ENCODE measurements at places on chromosomes 11 and 22.

- no peak for DNase-seq
Observed at GRCh38 chr11:16598906-16599305, 139.5 kb upstream of the C11orf58 start.

DNA sequence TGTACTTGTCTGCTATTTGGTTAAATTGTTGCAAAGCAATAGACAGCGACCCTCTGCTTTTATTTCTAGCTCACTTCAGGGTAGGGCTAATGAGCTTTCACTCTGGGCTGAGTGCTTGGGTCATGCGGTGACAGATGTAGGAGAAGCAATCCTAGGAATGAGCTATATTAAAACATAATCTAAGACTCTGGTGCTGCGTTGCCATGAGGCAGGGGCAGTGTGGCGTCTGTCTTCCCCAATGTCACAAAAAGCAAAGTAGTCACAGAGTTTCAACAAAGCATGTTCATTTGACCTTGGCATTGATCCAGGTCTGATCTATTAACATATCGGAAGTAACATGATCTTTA is 55.5 kb upstream of the GRAMD1B start:
- no peak for DNase-seq

GRCh38 chr11:19735157-19735908 is 22.7 kb downstream of the NAV2 start:
- DNase-seq: no peak

GRCh38 chr11:19727246-19727645 is 14.6 kb downstream of the NAV2 start:
- DNase-seq: no peak

DNA sequence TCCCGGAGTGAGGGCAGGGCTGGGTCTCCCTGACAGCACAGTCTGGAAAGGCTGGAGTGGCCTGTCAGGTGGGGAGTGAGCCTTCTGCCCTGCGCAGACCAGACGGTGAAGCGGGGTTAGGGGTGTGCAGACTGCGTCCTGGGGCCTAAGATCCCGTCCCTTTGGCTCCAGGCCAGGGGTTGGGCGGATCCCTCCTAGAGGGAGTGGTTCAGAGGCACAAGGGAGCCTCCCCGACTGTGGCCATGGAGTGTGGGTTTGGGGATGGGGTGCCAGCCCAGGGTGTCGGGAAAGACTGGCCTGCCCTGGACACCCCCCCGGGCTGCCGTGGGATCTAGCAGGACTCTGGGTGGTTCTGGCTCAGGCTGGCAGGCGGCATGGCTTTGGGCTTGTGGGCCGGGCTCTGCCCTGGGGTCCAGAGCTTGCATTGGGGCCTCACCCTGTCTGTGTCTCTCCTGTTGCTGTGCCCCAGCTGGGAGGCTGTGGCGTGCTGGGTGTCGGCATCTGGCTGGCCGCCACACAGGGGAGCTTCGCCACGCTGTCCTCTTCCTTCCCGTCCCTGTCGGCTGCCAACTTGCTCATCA is 19.5 kb downstream of the TSPAN4 start:
- DNase-seq: no peak

GRCh38 chr11:45650166-45651095 is 15.0 kb downstream of the CHST1 start:
- no peak for DNase-seq

- DNase-seq: peak; percentile 30
Observed at GRCh38 chr11:129815596-129816461, at the start of gene TMEM45B. Gene TMEM45B, plus strand, starts transcription at chr11:129815848. Its CDS starts 36,635 bp downstream, at chr11:129852483.

DNA sequence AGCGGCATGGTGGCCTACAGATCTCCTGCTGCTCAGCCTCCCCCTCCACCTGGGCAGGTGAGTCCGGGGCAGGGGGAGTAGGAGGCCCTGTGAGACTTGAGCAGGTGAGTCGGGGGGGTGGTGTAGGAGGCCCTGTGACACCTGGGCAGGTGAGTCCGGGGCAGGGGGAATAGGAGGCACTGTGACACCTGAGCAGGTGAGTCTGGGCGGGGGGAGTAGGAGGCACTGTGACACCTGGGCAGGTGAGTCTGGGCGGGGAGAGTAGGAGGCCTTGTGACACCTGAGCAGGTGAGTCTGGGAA is 299.3 kb downstream of the BRD1 start:
- DNase-seq: no peak

GRCh38 chr22:46240506-46240905 is 9.6 kb downstream of the CDPF1 start:
- no peak for DNase-seq

DNA sequence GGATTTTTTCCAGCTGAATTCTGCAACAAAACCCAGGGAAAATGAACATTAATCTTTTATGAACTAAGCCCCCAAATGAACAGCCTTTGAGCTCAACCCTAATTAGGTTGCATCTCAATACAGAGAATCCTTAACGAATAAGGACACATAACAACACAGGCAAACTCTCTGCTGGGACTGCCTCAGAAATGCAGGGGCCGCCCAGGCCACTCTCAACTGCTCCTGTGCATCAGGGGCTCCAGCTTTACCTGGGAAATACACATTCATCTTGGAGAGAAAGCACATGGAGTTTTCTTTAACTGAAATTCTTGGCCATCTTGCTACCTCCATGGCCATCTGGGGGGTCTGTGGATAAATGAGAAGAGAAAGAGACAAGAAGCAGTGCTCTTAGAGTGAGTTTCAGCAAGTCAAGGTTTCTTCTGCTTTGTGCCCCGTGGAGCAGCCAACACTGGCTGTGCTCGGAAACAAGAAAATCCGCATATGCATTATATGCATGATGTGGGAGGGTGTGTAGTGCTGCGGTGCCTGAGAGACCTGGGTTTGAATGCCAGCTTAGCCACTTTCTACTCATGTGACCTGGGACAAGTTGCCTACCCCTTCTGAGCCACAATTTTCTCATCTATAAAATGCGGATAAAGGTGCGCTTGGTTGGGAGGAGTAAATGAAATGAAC is 81.9 kb upstream of the RCN1 start:
- no peak for DNase-seq

DNA sequence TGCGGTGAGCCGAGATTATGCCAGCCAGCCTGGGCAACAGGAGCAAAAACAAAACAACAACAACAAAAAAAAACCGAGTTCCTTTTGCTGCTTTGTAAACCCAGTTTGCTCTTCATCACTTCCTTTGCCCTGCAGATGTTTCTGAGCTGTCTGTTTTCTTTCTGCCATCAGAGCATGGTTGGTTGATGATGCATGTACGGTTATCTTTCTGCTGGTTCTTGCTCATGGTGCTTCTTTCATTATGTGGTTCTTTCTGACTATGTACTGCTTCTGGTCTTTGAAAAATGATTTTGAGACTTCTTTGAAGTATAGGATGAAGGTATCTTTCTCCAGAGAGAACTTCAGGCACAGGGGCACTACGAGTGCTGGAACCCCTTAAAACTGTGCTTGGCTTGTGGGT is 13.2 kb downstream of the TANGO2 start:
- DNase-seq: no peak

DNA sequence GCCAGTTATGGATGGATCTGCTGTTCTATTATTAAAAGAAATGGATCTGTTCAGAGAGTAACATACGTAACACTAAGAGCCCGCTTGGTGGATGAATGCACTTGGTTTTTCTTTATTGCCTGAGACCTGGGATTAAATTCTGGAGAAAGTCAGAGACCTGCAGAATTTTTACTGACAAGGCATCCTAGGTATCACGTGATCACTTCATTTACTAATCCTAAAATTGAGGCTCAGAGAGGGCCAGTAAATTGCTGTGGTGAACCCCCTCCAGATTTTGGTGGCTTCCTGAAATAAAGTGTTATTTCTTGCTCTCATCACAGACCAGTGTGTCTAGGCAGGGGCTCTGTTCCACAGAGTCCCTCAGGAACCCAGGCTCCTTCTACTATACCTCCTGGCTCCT is 187.9 kb upstream of the LARGE1 start:
- no peak for DNase-seq

- no peak for DNase-seq
Observed at GRCh38 chr11:105612771-105613170, 2.9 kb downstream of the GRIA4 start.

- no peak for DNase-seq
Observed at GRCh38 chr11:93718057-93718563, 23.2 kb downstream of the TAF1D start.

DNA sequence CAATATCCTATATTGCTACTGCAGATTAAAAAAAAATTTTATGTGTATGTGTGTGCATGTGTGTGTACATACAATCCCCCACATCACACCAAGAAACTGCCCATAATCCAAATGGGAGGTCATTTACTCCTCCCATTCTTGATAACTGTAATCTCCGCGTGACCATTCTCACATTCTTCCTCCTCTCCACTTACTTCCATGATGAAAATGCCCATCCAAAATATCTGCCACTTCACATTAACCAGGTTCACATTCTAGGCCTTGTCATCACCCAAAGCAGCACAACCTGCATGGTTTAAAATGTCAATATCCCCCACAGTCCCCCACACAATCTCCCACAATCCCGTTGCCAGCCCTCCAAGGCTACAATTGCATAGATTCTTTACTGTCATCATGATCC is 149.6 kb downstream of the LARGE1 start:
- DNase-seq: no peak

GRCh38 chr11:34215806-34216453 is 110.5 kb downstream of the NAT10 start:
- no peak for DNase-seq

GRCh38 chr22:35921777-35922176 is 106.8 kb downstream of the RBFOX2 start:
- DNase-seq: no peak

DNA sequence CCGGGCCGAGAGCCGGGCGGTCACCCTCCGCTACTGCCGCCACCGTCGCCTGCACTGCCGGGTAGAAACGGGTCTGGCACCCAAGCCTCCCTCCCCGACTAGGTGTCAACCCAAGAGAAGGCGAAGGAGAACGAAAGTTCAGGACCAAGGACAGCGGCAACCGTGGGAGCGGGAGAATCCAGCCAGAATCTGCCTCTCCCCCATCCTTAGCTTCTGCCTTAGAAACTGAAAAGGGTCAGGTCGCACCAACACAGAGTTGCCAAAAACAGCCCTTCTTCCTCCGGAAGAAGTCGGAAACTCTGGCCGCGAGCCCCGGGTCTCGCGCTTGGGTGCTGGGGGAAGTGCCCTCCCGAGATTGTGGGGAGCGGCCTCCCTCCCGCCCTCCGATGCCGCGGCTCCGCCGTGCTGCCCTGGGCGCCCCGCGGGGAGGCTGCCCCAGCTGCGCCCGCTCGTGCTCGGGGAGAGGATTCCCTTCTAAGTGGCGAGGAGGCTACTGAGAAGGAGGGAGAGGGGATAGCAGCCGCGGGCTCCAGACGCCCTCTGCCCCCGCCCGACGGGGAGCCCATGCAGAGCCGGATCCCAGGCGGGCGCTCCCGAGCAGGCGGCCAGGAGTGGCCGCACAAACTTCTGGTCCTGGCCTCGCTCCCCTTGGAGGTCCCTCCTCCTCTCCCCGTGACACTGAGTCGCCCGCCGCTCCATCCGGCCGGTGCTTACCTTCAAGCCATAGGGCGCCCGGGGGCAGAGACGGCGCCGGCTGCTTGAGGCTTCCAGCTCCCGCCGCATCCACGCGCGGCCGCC is 637 bp downstream of the DRD2 start:
- peak; percentile 34 for DNase-seq

DNA sequence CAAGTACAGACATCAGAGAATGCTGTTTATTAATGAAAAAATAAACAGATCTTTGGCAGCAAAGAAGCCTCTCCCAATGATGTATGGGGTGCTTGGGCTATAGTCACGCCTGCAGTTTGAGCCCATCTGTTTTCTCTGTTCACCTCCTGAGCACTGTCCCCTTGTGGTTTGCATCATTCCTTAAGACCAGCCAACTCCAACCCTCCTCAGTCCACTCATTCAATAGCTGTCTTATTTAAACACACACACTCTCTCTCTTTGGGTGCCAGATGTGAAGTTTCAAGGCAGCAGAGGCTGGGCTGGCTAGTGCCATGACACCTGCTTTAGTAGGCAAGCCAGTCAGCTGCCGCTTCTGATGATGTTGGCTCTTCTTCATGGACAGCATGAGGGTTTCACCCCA is 58.1 kb downstream of the POLD3 start:
- no peak for DNase-seq

GRCh38 chr11:107276077-107276476 is 181.5 kb downstream of the CWF19L2 start:
- no peak for DNase-seq

DNA sequence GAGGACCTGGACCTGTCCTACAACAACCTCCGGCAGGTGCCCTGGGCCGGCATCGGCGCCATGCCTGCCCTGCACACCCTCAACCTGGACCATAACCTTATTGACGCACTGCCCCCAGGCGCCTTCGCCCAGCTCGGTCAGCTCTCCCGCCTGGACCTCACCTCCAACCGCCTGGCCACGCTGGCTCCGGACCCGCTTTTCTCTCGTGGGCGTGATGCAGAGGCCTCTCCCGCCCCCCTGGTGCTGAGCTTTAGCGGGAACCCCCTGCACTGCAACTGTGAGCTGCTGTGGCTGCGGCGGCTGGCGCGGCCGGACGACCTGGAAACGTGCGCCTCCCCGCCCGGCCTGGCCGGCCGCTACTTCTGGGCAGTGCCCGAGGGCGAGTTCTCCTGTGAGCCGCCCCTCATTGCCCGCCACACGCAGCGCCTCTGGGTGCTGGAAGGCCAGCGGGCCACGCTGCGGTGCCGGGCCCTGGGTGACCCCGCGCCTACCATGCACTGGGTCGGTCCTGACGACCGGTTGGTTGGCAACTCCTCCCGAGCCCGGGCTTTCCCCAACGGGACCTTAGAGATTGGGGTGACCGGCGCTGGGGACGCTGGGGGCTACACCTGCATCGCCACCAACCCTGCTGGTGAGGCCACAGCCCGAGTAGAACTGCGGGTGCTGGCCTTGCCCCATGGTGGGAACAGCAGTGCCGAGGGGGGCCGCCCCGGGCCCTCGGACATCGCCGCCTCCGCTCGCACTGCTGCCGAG is 1.5 kb downstream of the LRFN4 start:
- DNase-seq: no peak

GRCh38 chr11:33630936-33631748 is 69.5 kb downstream of the C11orf91 start:
- no peak for DNase-seq

DNA sequence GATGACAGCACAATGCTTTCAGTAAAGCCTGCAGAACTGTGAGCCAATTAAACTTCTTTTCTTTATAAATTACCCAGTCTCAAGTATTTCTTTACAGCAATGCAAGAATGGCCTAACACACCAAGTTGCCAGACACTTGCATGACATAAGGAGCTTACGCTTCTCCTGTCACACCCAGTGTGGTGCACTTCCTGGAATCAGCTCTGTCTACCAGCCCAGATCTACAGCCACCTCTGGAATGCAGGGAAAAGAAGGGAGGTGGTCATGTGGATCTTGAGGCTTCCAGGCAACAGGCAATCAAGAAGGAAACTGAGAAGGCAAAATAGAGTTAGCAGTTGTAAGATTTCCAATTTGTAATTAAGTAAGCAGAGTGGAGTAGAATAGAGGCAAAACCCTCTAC is 37.4 kb upstream of the SESN3 start:
- DNase-seq: no peak

GRCh38 chr22:46589141-46589748 is 30.9 kb upstream of the GRAMD4 start:
- DNase-seq: no peak

- DNase-seq: peak; percentile 81
Observed at GRCh38 chr11:61792310-61793082, at the start of the genes FEN1 and TMEM258. Gene FEN1, plus strand, starts transcription at chr11:61792911. Its CDS starts 2,451 bp downstream, at chr11:61795362. Gene TMEM258, minus strand, starts transcription at chr11:61792599. Its CDS starts 41 bp downstream, at chr11:61792558.

- no peak for DNase-seq
Observed at GRCh38 chr22:20904980-20905355, 12.2 kb upstream of the CRKL start.

GRCh38 chr11:62438641-62439040 is 19.8 kb downstream of the SCGB1A1 start:
- DNase-seq: no peak
